ENCODE measurements at places on chromosomes 3 and 15. TPM values are rescaled to one million over a fixed set of nuclear protein-coding genes. Genes with fewer than 3 reads are reported as not detected.

DNA sequence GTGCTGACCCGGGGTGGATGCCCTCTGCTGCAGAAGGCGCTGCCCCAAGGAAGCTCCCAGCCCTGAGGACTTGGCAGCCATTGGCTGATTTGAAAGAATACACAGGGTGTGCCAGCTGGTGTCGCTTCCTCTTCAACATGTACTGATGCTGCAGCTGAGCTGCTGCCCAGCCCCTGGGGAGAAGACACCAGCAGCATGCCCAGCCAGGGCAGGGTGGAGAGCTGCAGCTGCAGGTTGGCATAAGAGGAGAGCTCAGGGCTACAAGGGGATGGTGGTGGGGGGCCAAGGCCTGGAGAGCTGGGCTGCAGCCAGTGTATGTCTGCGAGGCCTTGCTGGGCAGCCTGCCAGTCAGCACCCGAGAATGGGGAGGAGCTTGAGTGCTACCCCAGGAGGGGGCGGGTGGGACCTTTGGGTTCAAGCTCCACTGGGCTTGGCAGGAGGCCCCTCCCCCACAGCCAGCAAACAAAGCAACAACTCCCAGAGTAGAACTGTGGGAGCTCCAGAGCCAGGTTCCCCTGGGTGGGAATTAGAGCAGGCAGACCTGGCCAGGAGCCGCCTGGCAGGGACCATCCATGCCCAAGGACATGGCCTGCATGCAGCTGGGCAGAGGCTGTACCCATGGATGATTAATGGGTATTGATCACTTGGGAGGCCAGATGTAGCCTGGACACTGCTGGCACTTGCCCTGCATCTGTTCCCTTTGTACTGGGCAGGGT is 9.2 kb upstream of the SEMA4B start:
- DNase-seq, result peak; percentile 70

DNA sequence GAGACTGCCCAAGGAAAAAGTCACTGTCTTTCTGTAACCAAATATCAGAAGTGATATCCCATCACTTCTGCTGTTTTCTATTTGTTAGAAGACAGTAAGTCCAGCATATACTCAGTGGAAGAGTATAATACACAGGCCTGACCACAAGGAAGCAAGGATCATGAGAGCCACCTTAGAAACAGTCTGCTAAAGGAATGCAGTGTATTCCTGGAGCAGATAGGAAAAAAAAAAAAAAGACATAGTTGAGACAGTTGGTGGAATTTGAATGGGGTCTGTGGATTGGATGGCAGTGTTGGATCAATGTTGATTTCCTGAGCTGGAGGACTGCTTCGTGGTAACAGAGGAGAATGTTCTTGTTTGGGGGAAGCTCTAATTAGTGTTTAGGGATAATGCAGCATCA is 26.5 kb upstream of the FBXL2 start:
- no peak for DNase-seq

DNA sequence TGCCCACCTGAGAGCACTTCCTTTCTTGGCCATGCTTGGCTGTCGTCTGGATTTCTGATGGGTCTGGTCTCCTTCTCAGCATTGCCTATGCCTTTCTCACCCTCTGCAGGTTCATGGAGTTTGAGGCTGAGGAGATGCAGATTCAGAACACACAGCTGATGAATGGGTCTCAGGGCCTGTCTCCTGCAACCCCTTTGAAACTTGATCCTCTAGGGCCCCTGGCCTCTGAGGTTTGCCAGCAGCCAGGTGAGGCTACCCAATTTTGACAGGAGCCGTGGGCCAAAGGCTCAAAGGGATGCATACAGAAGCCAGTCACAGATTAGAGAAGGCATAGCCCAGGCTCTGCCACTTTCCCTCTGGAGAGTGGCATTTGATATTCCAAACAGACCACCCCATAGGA is 10.5 kb downstream of the NUTM1 start:
- no peak for DNase-seq

The IGDCC3 gene
- total RNA-seq, result 0.10 TPM

DNA sequence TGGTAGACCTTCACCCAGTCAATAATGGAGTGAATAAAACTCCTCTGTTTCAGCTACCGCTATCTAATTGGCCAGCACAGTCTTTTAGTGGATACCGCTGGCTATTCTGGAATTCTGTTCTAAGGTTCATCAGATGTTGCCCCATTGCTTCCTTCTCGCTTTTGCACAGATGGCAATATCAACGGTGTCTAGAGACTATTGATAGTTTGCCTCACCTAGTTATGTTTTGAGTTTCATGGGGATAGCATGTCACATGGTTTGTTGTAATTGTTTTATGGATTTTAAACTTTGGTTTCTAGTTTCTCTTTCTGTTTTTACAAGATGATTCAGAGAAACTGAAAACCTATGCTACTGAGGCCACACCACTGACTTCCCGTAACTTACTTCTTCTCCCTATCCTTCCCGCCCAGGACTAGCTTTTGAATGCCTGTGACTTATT is 2.0 kb downstream of the XRN1 start:
- DNase-seq, result peak; percentile 44

- DNase-seq, result no peak
These were observed 3.2 kb downstream of the KBTBD8 start for GRCh38 chr3:67001086-67001861.

- DNase-seq, result no peak
These were observed 13.9 kb downstream of the CRYBG3 start for GRCh38 chr3:97835761-97836160.

The MLF1 gene
- 0.48 TPM for total RNA-seq

Data from GM12878 (cell line).